Fibroblast of skin of left biceps (primary cell): ENCODE measurements at places on chromosomes 1 and 21.

DNA sequence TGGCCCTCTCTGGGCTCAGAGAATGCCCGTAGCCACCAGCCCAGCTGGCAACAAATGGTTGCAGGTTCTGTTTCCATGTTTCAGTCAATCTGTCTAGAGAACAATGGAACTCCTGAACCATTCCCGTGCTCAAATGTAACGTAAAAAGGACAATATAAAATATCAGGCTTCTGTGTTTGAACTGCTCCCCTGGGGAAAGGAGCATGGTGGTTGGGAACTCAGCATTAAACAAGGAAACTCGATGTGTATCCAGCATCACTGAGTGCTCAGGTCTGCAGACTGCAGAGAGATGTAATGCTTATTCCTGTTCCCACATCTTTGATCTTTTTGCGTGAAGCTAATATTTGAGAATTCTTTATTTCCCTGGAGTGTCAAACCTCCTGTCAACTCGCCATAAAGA is 326.5 kb downstream of the KIF26B start:
- no peak for DNase-seq

GRCh38 chr1:93338387-93339146 is 7.1 kb upstream of the DR1 start:
- peak; percentile 85 for DNase-seq

- no peak for DNase-seq
These were observed 84.3 kb upstream of the VAV3 start for GRCh38 chr1:108049178-108049819.

- no peak for DNase-seq
These were observed 10.9 kb downstream of the MORC3 start for GRCh38 chr21:36330904-36331303.

DNA sequence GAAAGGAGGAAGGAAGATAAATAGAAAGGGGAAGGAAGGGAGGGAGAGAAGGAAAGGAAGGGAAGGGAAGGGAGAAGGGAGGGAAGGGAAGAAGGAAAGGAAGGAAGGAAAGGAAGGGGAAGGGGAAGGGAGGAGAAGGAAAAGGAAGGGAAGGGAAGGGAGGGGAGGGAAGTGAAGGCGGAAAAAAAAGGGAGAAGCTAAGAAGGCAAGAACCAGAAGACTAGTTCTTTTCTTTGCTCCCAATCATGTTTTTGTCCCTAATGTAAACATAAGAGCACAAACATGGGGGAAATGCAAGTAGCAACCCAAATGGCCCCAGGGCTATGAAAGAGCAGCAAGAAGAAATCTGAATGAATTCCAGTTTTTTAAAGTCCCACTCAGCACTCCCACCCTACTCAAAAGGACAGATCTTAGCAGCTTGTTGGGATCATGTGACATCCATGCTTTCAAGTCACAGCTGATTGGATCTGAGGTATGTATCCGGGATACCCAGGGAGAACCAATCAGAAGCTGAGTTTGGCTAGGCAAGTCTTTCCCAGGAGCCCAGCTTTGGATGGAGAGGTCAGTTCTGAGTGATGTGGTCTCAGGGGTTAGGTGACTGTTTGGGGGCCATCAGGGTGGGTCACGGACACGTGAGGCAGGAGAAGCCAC is 24.2 kb upstream of the FHAD1 start:
- DNase-seq, result no peak

- DNase-seq, result no peak
These were observed 26.4 kb upstream of the IGSF3 start for GRCh38 chr1:116693759-116694480.

GRCh38 chr1:24426744-24427544 is 11.3 kb downstream of the NIPAL3 start:
- no peak for DNase-seq

- no peak for DNase-seq
These were observed 6.2 kb downstream of the HNRNPR start for GRCh38 chr1:23337869-23338268.

- DNase-seq, result no peak
These were observed 7.4 kb upstream of the PRDM16 start for GRCh38 chr1:3061566-3061965.

GRCh38 chr1:42524330-42524729 is 61.2 kb downstream of the CCDC30 start:
- no peak for DNase-seq

DNA sequence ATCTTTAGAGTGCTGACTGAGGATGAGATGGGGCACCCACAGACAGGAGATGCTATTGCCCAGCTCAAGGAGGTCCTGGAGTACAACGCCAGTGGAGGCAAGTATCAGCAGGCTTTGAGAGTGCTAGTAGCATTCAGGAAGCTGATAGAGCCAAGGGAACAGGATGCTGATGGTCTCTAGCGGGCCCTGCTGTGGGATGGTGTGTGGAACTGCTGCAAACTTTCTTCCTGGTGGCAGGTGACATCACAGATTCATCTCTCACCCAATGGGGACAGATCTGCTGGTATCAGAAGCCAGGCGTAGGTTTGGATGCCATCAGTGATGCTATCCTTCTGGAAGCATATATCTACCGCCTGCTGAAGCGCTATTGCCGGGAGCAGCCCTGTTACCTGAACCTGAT is 609.8 kb upstream of the NCAM2 start:
- DNase-seq, result no peak

DNA sequence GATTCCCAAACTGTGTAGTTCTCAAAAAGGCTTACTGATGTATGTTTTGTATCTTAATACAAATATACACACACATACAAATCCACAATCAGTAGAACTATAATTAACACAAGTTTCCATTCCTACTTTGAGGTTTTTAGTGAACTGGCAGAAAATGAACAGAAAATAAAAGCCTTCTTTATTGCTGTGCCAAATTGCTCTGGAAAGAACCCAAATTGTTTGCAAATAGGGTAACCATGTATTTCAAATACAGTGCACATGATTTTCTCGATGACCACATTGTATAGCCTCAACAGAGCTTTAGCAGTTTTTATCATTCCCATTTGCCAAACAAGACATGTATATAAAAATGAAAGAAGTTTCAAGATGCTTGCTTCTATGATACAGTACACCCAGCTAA is 173.3 kb downstream of the COL24A1 start:
- DNase-seq, result no peak

DNA sequence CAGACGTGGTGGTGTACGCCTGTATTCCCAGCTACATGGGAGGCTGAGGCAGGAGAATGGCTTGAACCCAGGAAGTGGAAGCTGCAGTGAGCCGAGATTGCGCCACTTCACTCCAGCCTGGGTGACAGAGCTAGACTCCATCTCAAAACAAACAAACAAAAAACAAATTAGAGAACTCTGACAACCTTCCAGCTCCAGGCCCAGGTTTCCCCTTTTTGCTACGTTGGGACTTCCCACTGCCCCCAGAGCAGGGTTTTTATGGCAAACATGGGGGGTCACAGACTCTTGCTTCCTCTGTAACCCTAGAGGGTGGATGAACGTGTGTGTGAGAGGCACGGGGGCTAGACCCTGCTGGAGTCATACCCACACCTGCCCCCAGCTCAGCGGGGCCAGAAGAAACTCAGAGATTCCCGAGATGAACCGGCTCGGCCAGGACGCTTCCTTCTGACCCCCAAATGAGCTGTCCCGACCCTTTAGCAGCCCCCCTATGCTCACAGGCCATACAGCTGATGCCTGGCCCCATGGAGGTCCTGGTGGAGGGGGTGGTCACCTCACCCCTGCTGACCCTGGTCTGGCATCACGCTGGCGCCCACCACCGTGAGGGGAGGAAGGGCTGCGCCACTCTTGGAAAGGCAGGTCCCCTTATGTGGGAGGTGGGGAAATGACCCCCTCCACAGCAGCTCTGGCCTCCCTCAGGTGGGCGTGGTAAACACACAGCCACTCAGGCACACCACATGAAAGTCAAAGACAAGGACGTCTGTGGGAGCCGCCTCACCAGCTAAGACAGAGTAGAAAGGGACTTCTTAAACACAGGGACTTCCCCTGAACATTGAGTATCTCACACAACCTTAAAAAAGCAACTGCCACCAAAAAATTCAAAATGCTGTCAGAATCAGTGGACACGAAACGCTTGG is 7.1 kb downstream of the GPR157 start:
- no peak for DNase-seq

- no peak for DNase-seq
These were observed 5.7 kb upstream of the ARHGEF19 start for GRCh38 chr1:16218014-16218673.

GRCh38 chr1:64898107-64898861 is 68.1 kb downstream of the JAK1 start:
- no peak for DNase-seq

- no peak for DNase-seq
These were observed 38.0 kb upstream of the SRP9 start for GRCh38 chr1:225739542-225740107.

DNA sequence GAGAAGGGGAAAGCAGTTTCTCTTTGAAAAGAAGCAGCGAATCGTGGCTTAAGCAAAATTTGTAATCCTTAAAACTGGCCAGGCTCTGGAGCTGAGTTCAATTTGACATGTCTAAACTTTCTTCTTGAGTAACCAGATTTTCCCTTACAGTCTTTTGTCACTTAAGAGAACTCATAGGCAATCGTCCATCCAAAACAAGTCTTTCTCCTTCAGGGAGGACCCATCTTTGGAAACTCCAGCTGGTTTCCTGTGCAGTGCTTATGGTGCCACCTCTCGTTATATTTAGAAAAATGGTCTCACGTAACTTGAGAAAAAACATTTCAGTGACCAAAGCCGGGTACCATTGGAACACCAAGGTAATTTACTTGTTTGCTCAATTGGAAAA is 1.8 kb upstream of the PTTG1IP start:
- DNase-seq, result no peak

DNA sequence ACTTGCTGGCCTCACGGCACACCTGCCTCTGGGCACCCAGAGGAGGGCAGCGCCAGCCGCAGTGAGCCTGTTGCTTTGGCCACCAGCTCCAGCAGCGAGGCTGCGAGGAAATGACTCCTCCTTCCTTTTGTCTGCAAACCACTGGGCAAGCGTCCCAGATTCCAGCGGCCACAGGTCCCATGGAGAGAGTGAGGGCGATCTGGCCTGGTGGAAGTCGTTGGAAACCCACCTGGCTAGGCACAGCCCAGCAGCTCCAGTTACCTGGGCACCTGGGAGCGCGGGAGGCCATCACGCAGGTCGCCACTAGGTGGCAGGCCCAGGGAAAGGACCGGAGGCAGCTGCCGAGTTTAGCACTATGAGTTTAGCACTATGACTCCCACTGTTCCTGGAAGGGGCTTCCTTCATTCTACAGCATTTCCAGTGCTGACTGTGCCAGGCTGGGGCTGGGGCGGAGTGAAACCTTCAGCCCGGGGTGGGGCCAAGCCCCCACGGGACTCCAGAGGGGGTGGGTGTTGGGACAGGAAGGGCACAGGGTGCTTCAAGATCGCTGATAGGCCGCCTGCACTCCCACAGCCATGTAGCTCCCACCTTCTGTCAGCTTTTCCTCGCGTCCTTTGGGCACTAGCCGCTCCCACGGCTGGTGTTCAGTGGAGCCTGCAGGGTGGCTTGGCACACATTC is 1.1 kb upstream of the ESPN start:
- no peak for DNase-seq
